ENCODE measurements at places on chromosomes 2 and 18.

- no peak for DNase-seq
Observed at GRCh38 chr18:2256577-2256976, 314.7 kb downstream of the METTL4 start.

- DNase-seq, result peak; percentile 40
Observed at GRCh38 chr2:10266133-10266620, 36.5 kb upstream of the HPCAL1 start.

DNA sequence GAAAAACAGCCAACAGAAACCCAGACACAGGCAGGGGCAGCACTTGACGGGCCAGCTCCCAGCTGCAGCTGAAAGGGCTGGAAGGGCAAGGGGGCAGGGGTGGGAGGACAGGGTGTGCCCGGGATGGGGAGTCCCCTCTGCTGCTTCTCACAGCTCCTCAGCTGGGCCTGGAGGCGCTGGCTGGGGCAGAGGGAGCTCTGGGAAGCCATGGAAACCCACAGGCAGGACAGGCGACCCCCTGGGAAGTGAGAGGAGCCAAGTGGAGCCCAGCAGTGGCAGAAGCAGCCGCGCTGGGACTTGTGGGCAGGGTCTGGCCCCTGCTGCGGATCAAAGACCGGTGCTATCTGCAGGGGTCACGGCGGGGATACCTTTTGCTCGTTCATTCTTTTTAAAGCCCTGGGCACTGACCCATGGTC, 20.7 kb downstream of the OTOF start:
- no peak for DNase-seq

- DNase-seq, result no peak
Observed at GRCh38 chr2:166394245-166394644, 18.5 kb upstream of the SCN9A start.

DNA sequence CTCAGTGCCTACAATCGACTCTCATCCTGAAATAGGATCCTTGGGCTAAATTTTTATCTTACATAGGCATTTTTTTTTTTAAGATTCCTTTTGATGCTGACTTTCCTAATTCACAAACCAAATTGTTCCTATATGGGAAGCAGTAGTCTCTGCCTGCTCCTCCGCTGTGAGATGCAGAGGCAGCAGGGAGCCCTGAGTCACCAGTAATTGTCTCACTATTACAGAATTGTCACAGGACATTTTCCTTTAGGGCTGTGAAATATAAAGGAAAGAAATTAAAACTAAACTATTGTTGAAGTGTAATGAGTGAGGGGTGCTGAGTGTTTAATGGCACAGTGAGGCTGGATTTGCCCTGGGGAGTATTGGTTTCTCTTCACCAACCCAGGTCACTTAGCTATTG, 63.8 kb downstream of the MYO3B start:
- no peak for DNase-seq

- no peak for DNase-seq
Observed at GRCh38 chr2:102499558-102499957, 26.5 kb downstream of the SLC9A4 start.

DNA sequence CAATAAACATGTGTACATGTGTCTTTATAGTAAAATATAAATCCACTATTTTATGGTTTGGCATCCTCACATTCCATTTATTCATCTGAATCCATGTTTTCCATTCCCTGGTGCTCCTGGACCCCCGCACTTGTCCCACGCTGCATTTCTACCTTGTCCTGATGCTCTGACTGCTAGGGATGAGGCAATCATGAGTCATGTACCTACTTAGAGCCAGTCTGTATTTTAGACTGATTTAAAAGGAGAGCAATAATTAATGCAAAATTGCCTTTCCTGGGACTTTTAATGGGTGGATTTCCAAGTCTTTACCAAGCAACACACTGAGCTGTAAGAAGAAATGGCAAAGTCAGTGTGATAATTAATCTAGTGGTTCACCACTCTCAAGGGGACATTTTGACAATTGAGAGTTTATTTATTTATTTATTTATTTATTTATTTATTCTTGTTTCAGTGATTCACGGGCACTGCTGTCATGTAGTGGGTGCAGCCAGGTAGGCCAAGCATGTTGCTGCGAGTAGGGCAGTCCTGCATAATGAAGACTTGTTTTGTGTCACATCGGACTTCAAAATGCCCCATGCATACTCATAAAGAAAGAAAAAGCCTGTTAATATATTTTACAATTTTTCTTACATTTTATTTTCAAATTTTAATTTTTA, 419.3 kb upstream of the VWC2L start:
- no peak for DNase-seq

GRCh38 chr2:138602166-138602460, 100.5 kb downstream of the SPOPL start:
- no peak for DNase-seq

DNA sequence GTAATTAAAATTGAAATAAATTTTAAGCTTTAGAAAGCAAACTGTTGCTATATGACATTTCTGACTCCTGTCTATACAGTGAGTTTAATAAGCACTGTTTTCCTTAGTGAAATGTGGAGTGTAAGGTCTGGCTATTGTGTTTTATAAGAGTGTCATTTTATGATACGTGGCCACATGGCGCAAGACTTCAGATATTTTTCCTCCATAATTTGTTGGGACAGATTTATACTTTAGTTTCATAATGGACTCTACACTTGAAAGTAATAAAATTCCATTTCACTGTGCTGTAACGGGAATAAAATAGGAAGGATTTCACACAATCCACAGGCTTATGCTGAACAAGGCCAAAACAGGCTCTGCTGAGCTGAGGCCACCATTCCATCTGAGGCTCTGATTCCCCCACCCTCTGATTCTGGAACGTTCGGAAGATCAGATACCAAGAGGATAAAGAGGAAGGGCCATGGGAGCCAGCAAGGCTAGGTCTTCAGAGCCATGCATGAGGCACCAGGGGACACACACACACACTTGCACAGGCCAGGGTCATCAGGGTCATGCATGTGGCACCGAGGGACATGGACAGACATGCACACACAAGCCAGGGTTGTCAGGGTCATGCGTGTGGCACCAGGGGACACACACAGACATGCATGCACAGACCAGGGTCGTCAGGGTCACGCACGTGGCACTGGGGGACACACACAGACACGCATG, 35.6 kb downstream of the HDAC4 start:
- DNase-seq, result no peak

GRCh38 chr2:28681158-28681571, 70.5 kb upstream of the PPP1CB start:
- peak; percentile 70 for DNase-seq

DNA sequence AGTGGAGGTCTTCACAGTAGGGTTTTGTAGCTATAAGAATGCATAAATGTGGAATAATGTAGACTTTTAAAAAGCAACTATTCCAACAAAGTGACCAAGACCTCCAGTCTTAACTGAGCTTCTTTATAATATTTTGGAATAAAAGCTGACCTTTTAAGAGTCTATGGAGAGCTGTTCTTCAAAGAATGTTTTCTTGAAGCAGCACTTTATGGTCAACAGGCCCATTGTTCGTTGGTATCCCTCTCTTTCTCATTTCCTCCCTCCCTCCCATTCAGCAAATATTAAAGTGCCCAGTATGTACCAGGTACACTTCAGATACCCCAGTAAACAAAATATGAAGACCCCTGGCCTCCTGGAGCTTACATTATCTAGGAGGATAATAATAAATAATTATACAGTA, 140.1 kb upstream of the SMAD7 start:
- no peak for DNase-seq

- no peak for DNase-seq
Observed at GRCh38 chr2:174465327-174465726, 21.5 kb downstream of the GPR155 start.

DNA sequence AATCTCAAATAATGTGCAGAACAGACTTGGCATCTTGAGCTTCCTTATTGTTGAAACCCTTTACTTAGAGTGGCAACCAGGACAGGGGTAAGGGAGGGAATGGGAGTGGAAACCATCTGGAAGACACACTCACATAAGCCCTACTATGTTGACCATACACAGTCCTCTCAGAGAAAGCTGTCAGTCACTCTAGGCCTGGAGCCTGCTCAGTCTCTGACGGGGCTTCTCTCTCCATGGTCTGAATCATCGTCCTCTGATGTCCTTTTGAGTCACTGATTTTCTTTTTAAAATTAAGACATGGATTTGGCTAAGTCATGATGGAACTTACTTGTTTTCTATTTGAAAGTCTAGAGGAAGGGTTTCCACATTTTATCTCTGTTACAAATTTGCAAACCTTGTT, 74.0 kb downstream of the MYO1B start:
- peak; percentile 59 for DNase-seq

DNA sequence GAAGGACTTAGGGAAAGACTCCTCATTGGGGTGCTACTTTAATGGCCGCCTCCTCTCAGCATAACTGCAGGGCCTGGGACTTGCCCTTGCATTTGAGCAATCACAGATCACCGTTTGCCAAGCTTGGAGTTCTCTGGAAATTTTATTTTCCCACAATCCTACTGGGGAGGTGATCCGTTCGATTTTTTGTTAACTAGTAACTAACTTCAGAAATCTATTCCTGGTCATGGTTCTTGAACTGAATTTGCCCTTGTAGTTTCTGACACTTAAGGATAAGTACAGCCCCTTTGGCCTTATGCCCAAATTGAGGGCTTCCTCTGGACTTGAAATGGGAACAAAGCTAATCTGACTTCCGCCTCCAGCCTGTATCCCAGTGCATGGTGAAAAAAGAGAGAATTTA, 60.5 kb upstream of the ST3GAL5 start:
- no peak for DNase-seq

DNA sequence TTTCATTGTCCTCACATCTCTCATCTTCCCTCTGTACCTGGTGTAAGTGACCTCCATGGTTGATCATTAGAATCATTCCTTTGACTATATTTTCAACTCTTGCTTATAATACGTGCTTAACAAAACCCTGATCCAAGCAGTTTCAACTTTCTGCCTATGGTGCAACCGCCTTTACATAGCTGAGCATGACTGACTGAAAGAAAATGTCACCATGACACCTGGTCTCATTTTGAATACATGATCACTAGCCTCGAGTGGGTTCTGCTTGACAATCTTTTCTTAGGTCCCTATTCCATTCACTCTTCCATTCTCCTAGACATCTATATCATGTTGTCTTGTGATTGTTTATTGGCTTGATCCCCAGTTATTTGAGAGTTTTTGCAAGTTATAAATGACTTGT, 78.9 kb upstream of the STAM2 start:
- no peak for DNase-seq

DNA sequence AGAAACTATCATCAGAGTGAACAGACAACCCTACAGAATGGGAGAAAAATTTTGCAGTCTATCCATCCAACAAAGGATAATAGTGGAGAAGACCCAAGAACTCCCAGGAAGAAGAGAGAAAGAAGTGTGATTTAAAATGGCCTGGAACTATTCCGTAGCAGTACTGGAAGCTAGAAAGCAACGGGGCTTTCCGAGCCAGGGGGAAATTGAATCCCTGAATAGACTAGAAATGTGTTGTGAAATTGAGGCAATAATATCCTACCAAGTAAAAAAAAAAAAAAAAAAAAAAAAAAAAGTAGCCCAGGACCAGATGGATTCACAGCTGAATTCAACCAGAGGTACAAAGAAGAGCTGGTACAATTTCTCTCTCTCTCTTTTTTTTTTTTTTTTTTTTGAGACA, 69.3 kb downstream of the FARP2 start:
- no peak for DNase-seq

DNA sequence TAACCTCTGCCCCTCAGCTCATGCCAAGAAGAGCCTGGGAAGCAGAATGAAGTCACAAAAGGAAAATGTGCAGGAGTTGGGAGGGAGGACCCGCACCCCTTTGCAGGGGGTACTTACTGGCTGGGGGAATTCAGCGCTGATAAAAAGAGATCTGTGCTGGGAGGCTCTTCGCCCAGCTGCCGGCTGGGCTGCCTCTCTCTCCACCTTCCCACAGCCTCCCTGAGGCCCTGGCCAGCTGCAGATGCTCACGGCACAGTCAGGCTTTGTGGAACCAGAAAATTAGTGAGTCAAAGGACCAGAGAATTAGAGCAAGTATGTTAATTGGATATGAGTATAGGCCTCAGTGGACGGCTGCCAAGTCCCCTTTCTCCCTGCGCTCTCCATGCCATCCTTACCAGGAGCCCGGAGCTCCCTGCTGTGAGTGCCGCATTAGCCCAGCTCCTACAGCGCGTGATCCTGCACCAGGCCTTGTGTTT, 181.7 kb upstream of the SH3BP4 start:
- peak; percentile 70 for DNase-seq

GRCh38 chr18:55547705-55548056, 40.3 kb downstream of the TCF4 start:
- DNase-seq, result no peak

- DNase-seq, result peak; percentile 93
Observed at GRCh38 chr2:64359892-64360657, 93.9 kb upstream of the LGALSL start.

DNA sequence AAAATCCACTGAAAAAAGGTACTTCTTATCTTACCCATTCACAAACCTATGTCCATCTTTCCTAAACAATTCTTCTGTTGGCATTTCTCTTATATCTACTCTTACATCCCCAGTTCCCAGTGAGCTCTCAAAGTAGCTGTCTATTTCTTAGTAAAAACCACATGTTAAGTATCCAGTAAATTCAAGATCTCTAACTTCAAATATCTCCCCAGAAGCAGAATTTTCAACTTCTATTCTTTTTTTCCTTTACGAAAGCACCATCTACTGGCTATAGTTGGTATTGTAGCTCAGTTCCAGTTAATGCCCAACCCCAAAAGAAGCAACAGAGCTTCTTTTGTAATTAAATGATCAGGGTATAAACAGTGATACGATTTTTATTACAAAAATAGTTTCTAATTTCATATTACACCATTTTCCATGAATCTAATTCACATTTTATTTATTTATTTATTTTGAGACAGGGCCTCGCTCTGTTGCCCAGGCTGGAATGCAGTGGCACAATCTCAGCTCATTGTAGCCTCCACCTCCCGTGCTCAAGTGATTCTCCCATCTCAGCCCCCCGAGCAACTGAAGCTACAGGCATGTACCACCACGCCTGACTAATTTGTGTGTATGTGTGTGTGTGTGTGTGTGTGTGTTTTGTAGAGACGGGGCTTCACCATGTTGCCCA, 28.5 kb downstream of the HRH4 start:
- peak; percentile 51 for DNase-seq

GRCh38 chr2:9284521-9285297, 78.1 kb downstream of the ASAP2 start:
- DNase-seq, result no peak

- DNase-seq, result no peak
Observed at GRCh38 chr18:45670281-45670962, 53.6 kb upstream of the SLC14A1 start.

DNA sequence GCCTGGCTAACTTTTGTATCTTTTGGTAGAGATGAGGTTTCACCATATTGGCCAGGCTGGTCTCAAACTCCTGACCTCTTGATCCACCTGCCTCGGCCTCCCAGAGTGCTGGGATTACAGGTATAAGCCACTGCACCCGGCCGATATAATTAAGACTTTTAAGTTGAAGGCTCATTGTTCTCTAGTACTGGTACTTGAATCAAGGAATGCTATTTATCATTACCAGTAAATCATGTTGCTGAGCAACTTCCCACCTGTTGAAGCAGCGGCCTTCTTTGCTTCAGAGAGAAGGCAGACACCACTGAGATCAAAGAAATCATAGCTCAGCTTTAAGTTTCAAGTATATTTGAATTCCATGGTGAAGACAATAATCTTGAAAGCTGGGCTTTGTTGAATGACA, 58.8 kb upstream of the TMEM163 start:
- no peak for DNase-seq

- DNase-seq, result no peak
Observed at GRCh38 chr2:29900971-29901633, 20.3 kb downstream of the ALK start.
